LNCaP clone FGC (cell line): ENCODE measurements at places on chromosomes 7 and 10.

DNA sequence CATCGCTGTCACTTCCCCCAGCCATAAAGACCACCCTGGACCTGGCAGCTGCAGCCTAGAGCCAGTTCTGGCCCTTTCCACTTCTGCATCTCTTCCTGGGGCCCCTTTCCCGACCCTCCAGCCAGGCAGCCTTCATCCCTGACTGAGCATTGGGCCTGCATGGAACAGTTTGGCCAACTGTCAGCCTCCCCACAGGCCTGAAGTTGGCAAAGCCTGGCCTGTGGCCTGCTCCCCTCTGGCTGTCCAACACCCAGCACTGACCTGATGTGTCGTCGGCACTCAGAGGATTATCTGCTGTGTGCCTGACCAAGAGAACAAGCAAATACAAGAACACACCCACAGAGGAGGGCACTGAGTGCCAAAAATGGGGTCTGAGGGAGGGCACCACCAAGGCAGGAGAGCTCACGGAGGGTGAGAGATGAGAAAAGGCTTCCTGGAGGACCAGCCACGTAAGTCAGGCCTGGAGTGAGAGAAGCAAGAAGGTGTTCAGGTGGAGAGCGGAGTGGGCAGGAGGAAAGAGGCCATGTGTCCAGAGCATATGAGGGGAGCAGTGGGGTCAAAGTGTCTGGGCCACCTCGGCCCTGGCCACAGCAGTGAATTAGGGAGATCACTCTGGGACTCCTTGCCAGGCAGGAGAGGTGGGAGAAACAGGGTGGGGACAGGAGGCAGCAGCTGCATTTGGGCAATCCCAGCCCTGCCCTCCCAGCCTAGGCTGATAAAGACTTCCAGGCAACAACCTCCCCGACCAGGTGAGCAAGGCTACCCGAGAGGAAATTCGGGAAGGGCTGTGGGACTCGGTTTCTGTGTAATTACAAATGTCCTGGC is 4.5 kb downstream of the GPRIN2 start:
- DNase-seq, result no peak

DNA sequence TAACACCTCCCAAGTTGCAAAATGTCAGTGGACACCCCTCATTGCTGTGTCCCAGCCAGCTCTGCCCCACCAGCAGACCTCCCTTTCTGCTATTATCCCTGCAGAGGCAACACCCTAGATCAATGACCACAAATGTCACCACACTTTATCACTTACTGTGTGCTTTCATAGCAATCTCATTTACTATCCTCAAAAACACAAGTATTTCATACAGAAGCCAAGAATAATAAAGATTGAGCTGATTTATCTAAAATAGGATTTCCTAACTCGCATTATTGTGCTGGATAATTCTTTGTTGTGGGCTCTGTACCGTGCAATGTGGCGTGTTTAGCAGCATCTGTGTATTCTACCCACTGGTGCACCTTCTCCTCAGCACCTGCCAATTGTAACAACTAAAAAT is 13.2 kb upstream of the ABCB5 start:
- DNase-seq, result no peak

- DNase-seq, result no peak
Measured at GRCh38 chr7:2028733-2029132, 204.0 kb downstream of the MAD1L1 start.

- DNase-seq, result no peak
Measured at GRCh38 chr10:13734151-13734550, 147.4 kb downstream of the PRPF18 start.

DNA sequence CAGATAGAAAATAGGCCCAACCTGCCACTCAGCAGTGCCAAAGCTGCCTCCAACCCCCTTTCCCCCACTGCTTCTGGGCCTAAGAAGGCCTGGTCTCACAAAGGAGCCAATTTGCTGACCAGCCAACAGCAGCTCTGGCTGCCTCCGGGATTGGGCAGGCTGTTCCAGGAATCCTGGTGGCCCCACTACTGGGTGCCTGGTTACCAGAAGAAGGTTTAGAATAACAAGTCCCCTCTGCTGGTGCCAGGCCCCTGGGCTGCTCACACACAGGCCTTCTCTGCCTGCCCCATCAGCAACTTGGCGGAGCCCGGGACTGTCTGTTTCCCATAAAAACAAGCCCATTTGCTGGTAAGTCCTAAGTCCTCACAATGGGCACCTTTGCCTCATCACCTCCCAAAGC is 1.2 kb downstream of the PHKG1 start:
- DNase-seq, result no peak

DNA sequence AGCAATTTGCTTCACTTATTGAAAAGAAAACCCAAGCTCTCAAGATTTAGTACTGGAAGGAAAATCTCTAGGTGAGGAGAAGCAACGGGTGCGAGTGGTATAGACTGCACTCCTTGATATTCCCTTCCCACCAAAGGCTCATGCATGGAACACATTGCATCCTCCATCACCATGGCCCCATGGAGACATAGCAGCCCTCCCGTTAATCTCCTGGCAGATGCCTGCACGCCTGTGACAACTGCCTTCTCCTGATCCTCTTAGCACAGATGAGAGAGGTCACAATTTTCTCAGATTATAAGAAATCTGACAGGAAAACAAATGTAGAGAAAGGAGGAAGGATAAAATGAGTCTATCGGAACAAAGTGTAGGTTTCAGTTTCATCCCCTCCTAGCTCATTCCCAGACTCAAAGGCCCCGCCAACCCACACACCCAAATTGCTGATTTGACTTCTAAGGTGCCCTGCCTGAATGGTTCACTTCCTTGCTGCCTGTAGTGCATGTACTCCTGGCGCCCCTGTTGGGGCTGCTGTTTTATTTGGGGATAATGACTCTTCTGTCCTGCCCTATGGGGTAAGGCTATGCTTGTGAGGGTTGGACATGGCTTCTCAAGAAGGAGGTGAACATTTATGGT is 50.0 kb downstream of the PLXNA4 start:
- DNase-seq, result no peak

DNA sequence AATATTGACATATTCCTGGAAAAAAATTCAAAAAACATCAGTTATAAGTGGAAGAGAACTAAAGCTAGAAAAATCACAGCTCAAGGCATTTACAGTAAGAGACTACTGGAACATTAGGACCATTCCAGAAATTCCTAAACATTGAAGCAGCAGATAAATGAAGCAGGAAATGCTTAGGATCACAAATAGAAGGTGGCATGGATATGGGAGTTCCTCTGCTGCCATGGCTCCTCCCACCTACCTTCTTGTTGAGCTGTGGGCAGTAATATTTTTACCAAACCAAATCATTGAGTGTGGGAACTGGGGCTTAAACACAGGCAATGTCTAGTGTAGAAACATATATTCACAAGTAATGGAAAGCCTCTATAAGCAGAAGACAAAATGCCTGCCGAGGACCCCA is 292.8 kb downstream of the ANKRD7 start:
- DNase-seq, result no peak

- DNase-seq, result no peak
Measured at GRCh38 chr7:130960208-130960988, 226.4 kb upstream of the KLF14 start.

- DNase-seq, result no peak
Measured at GRCh38 chr7:50369143-50370026, 64.9 kb downstream of the IKZF1 start.

DNA sequence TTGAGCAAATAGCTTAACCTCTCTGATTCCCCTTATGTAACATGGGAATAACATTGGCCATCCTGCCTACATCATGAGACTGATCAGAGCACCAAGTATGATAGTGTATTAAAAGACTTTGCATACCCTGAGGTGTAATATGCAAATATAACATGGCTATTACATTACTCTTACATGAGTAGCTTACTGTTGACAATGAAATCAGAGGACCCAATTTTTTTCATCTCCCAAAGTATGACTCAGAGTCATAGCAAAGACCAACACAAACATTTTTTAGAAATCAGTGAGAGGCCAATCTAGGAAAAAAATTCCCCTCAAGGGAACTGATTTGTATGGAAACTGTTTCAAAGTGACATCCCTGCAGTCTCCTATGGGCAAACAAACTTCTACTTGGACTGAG is 47.0 kb upstream of the TMEM140 start:
- DNase-seq, result no peak

GRCh38 chr7:116776610-116777289 is 85.6 kb upstream of the CAPZA2 start:
- DNase-seq, result no peak

DNA sequence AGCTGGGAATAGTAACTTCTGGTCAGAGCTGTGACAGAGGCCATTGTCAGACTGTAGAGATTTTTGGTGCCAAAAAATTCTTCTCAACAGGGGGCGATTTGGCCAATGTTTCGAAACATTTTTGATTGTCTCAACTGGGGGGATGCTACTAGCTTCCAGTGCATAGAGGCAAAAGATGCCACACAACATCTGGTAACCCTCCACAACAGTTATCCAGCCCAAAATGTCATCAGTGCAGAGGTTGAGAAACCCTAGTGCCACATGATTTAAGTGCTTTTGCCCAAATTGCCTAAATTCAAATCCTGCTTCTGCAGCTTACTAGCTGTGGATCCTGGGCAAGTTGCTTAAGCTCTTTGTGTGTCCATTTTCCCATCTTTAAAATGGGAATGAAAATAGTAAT is 71.9 kb downstream of the FZD1 start:
- DNase-seq, result no peak

- DNase-seq, result no peak
Measured at GRCh38 chr7:139940866-139941265, 111.8 kb downstream of the TBXAS1 start.

DNA sequence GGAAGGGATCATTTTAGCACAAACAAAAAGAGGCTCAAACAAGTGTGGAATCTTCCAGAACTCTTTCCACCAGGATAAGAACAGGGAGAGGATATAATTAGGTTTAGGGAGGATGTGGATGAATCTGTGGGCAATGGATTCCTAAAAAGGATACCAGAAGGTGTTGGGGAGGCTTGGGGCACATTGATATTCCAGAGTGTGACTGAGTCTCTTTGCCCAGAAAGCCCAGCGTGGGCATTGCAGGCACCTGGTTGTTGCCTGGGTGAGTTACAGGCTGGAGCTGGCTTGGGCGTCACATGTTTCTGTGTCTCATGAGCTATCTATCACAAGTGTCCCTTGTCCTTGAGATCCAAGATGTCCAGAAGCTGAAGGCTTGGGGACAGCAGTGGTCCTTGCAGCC is 3.3 kb downstream of the COL26A1 start:
- no peak for DNase-seq

GRCh38 chr10:88088441-88089340 is 225.3 kb downstream of the PTEN start:
- no peak for DNase-seq

DNA sequence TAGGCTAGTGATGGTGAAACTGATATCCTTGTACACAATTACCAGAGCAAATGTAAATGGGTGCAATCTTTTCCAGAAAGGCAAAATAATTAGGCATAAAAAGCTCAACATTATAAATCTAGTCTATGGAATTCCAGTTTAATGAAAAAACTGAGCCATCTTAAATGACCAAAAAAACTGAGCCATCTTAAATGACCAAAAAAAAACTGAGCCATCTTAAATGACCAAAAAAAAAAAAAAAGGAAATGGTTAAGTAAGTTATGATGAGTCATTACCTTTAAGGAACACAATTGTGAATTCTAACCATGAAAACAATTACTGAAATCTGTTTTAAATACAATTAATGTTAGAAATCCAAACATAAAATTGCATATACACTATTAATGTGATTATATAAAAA is 25.3 kb downstream of the USP6NL start:
- DNase-seq, result no peak

DNA sequence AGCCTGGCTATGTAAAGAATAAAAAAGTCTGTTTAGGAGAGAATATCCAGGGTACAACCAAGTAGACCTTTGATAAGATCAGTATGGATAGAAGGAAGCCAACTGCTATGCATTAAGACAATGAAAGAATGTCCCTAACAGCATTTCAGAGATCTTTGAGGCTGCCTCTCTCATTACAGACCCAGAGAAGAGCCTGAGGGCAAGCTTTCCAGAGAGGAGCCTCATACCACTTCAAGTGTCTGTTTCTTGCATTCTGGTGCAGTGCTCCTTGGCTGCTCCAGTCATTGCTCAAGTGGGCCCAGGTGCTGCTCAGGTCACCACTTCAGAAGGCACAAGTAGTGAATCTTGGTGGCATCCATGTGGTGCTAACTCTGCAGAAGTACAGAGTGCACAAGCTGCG is 514.0 kb downstream of the PLXDC2 start:
- no peak for DNase-seq
